ENCODE measurements at places on chromosomes 6 and 20.

GRCh38 chr6:74510878-74511277 is 695.0 kb downstream of the COL12A1 start:
- DNase-seq, result no peak

- DNase-seq, result no peak
Measured at GRCh38 chr6:167995731-167996151, 1.7 kb upstream of the KIF25 start.

DNA sequence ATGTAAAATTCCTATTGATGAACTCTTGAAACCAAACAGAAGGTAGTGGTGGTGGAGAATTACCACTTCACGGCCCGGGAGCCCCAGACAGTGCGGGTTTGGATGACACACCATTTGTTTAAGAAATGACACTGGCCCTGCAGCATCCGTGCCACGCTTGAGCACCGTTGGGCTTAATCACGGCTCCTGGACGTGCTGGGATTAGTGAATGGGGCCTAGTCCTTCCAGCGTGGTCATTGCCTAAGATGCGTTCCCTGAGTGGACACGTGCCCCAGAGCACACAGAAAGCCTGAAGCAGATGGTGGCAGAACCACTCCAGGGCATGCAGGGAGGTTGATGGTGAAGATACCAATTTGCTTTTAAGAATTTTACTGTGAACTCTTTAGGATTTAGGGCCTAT is 14.5 kb downstream of the STX16 start:
- DNase-seq, result peak; percentile 53

- DNase-seq, result no peak
Measured at GRCh38 chr6:151451417-151451949, 443 bp downstream of the RMND1 start.

DNA sequence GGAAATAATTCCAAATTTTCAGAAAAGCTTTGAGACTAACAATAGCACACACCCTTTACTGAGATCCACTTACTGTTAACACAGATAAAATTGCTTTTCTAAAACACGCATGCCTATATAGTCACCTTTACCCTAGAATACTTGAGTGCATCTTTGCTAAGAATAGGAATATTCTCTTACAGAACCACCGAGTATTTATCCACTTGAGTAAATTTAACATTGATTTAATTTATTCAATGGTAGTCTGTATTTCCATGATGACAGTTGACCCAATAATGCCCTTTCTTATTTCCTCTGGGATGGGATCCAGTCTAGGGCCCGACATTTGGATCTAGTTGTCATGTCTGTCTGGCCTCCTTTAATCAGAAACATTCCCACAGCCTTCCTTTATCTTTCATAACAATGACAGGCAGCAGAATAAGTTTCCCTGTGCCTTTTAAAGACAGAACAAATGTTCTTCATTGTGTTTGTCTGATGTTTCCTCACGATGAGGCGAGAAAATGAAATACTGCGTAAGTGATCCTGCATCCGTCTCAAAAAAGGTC is 56.6 kb upstream of the ERVFRD-1 start:
- DNase-seq, result peak; percentile 37

DNA sequence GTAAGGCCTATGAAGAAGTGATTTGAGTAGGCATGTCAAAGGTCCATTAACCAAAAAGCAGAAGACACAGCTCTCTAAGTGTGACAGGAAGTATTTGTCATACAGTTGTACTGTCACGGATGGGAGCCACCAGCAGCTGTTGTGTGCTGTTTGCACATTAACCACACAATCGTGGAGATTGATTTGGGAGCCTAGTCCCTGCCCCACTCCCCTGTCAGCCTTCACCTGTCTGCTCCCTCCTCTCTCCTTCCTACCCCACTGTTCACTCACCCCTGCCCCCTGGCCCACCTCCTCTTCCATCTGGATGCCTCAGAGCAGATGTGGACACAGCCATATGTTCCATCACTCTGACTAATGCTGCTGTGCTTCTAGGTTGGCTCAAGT is 124.7 kb upstream of the SPACA1 start:
- DNase-seq, result no peak

DNA sequence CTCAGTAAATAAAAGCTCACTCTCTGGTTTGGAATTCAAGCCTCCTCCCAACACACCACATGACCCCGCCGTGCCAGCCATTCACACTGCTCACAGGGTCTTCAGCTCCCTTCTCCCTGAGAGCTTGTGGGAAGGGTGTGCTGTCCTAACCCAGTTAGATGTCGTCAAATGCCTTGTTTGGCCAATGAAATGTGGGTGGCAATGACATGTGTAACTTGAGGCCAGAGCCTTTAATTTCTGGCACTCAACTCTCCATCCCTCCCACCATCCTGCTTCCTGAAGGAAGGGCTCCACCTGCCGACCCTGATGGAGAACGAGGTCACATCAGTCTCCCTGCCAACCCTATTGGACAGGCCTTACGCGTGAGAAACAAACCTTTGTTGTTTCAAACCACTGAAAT is 224.5 kb upstream of the AGPAT4 start:
- DNase-seq, result peak; percentile 69

- peak; percentile 94 for DNase-seq
Measured at GRCh38 chr20:63707558-63708300, at the start of the genes ARFRP1 and ZGPAT. ARFRP1 (minus strand) TSS chr20:63707976; CDS start chr20:63707091, 885 bp downstream. ZGPAT (plus strand) TSS chr20:63708039; CDS start chr20:63708581, 542 bp downstream.

DNA sequence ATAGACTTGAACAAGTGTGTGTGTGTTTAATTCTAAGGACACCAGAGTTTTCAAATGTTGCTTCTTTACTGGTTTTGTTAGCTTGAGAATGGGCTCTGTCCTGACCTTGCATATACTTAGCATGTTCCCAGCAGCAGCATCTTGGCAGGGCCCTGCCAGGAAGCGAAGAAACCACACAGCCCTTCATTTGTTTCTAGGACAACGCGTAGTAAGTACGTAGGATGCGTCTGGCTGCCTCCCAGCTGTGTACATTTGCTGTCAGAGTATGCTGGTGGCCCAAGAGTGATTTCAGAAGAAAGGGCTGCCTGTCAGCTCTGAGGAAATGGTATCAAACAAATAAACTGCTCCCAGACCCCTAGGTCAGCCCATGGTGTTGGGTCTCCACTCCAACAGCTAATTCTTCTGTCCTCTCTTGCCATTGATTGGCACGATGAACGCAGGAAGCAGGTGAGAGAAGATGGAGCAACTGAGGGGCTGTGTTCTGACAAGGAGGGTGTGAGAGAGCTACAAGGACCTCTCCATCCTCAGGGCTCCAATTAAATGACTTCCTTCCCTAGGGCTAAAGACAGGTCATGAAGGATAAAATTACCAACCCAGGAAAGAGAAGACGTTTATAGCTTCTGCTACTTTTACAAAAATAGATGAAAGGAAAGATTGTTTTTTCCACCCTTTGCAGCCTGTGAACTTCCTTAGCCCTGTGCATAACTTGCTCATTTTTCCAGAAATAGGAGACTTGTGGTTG is 55.9 kb upstream of the HDDC2 start:
- no peak for DNase-seq

- no peak for DNase-seq
Measured at GRCh38 chr6:8750627-8751026, 315.3 kb upstream of the SLC35B3 start.

DNA sequence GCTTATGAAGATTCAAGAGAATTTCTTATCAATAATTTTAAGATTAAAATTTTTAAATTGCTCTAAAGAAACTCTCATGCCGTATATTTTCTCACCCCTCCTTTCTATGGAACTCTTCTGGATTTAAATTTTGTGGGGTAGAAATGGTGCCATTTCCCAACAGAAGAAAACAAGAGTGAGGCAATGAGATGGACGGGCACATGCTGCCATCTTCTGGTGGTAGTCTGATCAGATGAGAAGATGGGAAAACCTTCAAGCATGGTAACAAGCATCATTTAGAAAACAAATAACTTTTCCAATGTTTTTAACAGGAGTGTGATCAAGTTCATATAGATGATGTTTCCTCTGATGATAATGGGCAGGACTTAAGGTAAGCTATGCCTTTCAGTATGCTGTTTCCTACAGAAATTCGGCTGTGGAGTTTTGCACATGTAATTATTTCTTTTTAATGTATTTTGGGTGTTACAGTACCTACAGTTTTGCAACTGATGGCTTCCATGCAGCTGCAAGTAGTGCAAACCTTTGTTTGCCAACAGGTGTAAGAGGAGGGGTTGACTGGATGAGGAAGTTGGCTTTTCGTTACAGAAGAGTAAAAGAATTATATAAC is 271.4 kb downstream of the EYA4 start:
- peak; percentile 86 for DNase-seq

- peak; percentile 88 for DNase-seq
Measured at GRCh38 chr20:44736170-44737021, 9.3 kb upstream of the KCNK15 start.

- DNase-seq, result no peak
Measured at GRCh38 chr6:158057213-158057987, 75.7 kb downstream of the SYNJ2 start.

DNA sequence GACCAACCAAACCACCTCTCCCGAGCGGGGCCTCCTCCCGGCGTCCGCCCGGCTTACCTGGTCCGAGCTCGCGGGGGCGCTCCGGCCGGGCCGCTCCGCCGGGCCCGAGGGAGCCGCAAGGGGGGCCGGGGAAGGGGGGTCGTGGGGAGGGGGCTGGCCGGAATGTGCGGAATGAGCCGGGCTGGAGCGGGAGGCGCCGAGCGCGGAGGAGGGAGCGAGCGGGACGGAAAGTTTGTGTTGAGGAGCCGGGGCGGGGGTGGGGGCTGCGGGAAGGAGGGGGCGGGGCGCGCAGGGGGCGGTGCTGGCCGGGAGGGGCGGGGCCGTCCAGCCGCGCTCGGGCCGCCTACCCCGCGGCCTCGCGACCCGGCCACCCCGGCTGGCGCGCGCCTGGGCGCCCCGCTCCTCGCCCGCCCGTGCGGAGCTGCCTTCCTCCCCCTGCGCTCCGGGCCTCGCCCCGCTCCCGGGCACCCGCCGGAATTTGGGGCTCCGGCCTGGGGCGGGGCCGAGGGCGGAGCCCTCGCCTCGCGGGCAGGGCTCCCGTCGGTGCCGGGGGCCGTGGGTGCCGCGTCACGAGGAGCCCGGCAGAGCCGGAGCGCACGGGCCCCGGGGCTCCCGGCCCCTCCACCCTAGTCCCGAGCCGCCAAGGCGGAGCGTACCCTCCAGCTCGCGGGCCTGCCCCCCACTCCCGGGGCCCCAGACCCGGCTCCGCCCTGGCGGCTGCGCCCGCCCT is at the start of gene TEAD3:
TSS of gene TEAD3 (minus strand) at position 239 of the 730 bp plus-strand sequence.
- peak; percentile 88 for DNase-seq

DNA sequence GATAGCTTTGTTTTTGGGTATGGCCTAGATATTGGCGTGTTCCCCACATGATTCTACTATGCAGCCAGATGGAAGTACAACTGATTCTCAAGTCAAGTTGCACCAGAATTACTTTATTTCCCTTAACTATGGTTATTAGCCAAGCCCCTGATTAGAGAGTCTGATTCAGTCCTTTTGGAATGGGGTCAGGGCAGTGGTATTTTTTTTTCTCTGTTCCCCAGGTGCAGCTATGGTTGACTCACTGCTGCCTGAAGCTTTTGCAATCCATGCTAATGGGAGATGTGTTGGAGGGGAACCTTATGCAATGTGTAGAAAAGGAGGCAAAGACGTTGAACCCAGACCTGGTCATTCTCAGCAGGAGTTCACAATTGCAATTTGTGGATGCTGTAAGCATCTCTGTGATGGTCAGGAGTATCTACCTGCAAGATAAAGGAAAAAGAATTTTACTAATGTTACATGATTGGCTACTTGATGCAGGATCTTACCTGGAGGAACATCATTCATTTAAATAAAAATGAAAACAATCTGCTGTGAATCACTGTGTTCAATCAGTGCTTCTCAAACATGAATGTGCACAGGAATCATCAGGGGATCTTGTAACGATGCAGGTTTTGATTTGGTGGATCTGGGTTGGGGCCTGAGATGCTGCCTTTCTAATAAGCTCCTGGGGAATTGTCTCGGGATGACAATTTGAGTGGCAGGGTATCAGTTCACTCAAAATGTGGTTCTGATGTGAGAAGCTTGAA is 49.4 kb downstream of the PFDN4 start:
- no peak for DNase-seq

DNA sequence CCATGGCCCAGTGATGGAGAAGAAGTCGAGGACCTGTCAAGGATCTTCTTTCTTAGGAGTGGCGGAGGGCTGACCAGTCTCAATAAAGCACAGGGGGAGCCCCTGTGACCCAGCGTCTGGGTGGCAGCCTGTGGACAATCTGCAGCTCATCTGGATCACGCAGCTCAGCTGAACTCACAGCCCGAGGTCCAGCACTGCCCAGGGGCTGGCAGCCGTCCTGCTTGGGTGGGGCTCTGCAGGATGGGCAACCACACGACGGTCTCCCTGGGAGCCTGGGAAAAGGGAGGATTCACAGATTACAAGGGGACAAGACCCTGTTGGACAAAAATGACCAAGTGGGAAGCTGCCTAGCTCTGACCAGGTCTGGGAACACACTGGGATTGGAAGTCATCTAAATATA is 110.8 kb downstream of the MYLK4 start:
- DNase-seq, result no peak

GRCh38 chr6:53331678-53332077 is 17.1 kb downstream of the ELOVL5 start:
- DNase-seq, result no peak

GRCh38 chr6:74447013-74447412 is 751.0 kb downstream of the CD109 start:
- no peak for DNase-seq

DNA sequence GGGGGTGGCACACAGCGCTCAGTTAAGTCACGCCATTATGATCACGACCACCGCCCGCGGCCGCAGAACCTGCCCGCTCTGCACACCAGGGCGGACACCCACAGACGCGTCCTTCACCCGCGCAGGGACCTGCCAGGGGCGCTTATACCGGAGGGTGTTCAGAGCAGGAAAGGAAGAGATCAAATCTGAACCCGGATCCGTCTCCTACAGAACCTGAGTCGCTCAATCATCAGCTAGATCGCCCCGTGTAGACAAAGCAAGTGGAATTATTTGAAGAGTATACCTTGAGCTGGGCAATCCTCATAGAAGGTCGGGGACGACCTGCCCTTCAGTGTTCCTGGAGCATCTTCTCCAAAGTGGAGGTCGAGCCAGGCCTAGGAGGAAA is 14.4 kb upstream of the ZNF217 start:
- DNase-seq, result no peak

GRCh38 chr20:49813305-49813974 is 812 bp downstream of the SLC9A8 start:
- DNase-seq, result no peak

DNA sequence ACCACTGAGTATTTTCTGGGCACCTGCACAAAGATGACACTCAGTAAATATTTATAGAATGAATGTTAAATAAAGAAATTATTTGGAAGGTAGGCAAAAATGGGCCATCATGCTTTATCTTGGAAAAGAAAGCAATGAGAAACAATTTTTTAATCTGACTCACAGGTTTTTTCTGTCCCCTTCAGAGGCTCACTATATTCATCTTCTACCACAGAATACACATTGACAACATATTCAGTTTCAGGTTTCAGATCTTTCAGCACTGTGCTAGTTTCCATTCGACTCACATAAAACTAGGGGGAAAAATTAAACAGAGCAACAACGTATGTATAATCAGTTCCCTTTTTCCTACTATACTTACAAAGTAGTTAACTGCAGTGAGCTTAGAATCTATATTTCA is 58.3 kb downstream of the COL12A1 start:
- DNase-seq, result no peak

GRCh38 chr20:51126337-51126736 is 103.4 kb upstream of the KCNG1 start:
- no peak for DNase-seq
